ENCODE measurements at places on chromosomes 5 and 9. TPM values are rescaled to one million over a fixed set of nuclear protein-coding genes. Genes with fewer than 3 reads are reported as not detected.

Gene EFNA5
- total RNA-seq = 59.3 TPM

Gene MYO10
- total RNA-seq = 65.7 TPM

Gene LHX2
- not detected for total RNA-seq

Gene CYLC2
- not detected for total RNA-seq

Gene IL7R
- total RNA-seq = 10.8 TPM

Measured in astrocyte (in vitro differentiated cells and primary cell).